Esophagus squamous epithelium (tissue), 5 donors: ENCODE measurements at places on chromosomes 11 and 22.

- no peak for DNase-seq
Observed at GRCh38 chr22:27857443-27857842, 55.9 kb upstream of the MN1 start.

DNA sequence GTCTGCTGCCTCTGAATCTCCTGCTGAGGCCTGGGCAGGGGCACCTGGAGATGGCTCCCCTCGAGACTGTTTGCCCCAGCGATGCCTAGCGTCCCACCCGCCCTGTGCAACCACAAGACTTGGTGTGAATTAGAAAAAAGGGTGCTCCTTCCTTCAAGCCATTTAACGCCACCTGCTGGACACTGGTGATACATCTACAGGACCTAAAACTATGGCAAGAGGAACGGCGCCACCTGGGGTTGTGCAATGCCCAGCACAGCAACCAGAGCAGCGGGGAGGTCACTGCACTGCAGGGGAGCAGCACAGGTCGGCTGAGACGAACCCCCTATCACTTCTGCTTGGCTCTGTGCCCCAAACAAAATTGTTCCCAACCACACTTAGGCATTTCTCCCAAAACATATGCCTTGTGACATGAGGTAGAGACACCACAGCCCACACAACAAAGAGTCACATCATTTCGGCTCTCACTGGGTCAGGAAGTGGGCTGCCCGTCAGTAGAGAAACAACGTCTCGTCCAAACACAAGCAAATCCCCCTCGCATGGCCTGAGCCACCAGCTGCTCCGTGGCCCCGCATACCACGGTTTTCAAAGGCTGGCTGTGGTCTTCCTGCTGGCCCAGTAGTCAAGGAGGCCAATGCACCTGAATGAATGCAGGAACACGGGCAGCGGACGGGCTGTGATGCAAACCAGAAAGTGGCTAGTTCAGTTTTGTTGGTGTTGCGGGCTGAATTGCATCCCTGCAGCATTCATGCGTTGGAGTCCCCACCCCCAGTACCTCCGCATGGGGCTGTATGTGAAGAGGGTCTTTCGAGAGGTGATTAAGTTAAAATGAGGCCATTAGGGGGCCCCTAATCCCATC, 171.9 kb downstream of the SHANK2 start:
- DNase-seq, result no peak

DNA sequence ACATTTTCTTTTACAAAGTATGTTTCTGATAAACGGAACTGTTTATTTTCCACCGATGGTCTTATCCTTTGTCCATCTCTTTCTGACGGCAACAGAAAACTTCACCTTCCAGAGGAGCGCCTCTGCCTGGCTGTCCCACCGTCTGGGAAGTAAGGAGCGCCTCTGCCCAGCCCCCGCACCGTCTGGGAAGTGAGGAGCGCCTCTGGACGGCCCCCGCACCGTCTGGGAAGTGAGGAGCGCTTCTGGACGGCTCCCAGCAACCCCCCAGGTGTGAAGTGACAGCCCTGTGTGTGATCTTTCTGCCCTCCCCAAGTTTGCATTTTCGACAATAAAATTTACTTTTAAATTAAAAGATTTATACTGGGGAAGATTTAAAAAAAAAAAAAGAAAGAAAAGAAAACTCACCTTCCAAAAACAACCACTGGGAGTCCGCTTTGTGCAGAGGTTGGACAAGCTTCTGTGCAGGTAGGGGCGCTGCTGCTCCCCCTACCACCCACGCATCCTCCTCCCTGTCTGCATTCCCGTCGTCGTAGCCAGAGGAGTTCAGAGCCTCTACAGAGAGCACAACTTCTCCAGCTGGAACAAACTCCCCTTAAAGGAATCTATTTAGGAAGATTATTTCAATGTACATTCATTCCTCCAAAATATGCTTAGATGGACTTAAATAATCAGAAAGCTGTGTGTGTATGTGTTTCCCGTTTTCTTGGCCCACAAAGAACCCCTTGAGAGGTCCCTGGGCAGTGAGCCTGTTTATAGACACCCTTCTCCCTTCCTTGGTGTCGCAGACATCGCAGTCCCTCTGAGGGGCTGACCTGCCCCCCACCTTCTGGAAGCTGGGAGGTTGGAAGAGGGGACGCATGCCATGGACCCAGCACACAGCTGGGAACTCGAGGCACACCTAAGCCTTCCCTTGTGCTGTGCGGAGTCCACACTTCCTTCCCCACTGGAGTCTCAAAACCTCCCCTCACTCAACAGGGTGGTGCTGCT, 849 bp upstream of the APOBEC3B start:
- DNase-seq, result no peak

GRCh38 chr11:25612806-25613205, 719.1 kb upstream of the ANO3 start:
- no peak for DNase-seq

DNA sequence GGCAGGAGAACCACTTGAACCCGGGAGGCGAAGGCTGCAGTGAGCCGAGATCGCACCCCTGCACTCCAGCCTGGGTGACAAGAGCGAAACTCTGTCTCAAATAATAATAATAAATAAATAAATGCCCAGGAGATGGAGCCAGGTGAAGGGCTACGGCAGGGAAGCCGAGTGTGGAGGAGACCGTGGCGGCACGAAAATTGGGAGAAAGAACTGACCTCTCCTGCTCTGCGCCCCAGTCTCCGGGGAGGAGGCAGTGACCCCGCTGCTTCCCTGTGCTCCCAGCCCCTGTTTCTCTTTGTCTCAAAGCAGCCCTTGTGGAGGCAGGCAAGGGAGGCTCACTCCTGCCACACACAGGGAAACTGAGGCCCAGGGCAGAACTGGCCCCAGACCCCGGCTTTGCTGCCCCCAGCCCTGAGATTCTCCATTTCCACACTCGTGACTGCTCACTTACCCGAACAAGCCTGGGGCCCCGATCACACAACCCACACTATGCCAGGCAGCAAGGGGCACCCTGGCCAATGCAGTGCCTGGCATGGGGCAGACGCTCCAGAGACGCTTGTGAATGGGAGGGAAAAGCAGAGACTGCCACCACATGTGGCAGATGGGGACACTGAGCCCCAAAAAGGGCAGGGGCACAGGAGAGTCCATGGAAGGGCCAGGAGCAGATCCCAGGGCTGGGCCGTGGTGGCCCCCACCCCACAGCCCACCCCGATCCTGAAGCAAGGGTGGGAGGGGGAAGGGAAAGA, 80.4 kb upstream of the PRR5 start:
- DNase-seq, result no peak

DNA sequence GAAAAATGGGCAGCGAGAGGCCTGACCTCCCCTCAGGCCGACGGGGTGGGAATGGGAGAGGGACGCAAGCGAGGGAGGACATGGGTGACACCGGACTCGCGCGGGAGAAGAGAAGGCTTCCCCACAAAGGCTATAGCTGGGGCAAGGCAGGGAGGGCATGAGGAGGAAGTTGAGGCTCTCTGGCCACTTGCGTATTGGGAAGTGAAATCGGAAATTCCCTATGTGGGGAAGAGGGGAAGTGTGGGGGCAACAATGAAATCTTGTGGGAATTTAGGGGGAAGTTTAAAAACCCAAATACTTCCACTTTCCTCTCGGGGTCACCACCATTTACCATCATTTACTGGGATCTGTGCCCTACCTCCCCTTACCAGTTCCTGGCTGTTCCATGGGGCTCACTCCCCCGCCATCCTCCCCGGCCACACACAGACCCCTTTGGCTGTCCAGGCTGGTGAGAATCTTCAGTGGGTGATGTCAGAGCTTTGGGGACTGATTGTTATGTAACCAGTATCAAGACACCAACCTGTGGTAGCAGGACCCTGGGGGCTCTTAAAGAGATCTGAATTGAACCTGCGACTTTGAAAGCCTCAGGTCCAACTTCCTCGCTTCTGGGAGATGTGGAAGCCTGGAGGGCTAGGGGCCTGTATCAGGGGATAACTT, 951 bp upstream of the EHD1 start:
- DNase-seq, result no peak

- DNase-seq, result no peak
Observed at GRCh38 chr11:66336234-66337102, at the start of gene RIN1. Gene RIN1 (minus strand): TSS chr11:66336434. CDS start chr11:66336402, 32 bp downstream.

GRCh38 chr11:86443415-86443814, 68.7 kb downstream of the CCDC81 start:
- DNase-seq, result no peak

DNA sequence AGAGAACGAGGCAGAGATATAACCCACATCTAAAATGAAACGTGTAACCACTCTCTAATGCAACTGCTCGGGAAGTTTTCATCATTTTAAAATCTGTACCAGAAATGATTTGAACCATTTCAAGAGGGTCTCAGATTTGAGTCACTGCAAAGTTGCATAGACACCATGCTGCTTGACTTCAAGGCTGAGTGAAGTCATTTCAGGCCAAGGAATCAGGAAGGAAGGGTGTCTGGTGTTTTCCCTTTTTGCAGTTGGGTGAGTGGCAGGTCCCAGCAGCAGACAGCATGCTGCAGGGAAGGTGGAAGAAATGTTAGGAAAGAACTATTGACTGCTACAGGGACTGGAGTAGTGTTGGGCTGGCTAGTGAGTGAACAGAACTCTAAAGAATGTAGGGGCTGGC, 16.5 kb downstream of the TANGO2 start:
- DNase-seq, result no peak

DNA sequence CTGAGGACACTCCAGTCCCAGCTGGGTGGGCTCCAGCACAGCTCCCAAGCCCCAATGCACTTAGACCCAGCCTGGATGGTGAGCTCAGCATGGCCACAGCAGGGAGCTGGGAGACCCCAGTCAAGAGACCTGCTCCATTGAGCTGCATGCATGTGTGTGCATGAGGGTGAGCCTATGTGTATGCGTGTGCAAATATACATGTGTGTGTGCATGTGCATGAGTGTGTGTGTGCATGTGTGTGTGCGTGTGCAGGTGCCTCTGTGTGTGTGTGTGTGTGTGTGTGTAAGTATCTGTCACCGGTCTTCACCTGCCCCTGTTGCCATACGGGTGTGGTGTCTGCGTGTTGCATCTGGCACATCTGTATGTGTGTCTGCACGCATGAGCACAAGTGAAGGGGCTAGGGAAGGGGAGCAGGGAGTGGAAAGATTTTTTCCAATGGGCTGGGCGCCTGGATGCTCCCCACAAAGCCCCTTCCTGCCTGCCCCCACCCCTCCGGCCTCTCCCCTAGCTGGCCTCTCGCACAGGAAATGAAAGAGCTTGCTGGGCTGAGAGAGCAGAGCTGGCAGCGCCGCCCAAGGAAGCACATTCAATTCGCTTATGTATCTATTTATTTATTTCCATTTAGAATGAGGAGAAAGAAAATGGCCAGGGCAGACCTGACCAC, 4.1 kb downstream of the TSPAN32 start:
- DNase-seq, result no peak

DNA sequence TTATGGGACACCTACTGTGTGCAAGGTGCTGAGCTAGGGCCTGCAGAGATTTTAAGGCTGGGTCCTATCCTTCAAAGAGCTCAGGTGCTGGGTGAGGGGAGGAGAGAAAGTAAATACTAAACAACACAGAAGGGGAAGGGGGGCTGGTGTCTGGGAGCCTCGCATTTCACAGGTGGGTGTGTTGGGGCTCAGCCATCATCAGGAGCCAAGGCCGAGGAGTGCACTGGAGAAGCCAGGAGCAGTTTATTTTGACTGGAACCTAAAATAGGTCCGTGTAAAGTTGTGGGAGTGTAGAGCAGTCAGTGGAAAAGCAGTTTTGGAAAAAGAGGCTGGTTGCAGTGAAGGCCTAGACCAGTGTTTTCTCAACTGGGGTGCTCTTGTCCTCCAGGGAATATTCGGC, 17.5 kb downstream of the NECTIN1 start:
- DNase-seq, result no peak

DNA sequence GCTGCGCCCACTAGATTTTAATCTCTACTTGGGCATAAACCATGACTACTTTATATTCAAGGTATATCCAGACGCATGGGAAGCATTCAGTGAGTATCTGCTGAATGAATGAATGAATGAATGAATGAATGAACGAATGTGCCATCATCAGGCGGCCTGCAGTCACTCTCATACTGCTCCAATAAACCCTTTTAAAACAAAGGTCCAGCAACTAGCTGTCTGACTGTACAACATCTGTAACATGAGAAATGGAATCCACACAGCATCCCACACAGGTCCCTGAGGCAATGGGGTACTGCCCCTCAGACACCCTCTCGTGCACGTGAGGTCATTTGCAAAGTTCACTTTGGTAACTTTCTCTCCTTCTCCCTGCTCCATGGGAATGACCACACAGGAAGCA, 147.5 kb downstream of the LARGE1 start:
- no peak for DNase-seq

DNA sequence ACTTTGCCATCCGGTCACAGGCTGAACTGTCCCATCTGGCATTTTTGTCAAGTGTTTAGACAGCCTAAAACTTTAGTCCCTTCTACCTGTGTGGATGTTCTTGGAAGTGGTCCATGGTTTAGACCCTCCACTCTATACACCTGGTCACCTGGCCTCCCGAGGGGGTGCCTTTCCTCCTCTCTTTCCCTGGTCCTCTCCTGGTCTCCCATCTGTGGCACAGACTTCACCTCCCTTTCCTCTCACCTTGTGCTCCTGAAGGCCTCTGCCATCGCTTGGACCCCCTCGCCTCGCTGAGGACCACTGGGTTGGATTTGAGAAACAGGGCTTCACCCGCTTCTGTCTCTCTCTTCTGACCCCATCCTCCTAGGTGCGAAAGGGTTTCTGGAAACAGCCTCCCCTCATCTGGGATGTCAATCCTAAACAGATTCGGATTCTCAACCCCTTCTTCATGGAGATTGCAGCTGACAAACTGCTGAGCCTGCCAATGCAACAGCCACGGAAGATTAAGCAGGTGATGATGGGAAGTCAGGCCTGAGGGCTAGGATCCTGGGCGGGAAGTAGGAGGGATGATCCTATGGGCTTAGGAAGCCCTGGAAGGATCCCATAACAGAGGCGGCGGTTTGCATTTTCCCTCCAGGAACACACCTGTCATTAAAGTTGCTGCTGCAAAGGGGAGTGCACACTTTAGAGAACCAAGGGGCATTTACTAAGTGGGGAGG, 53.6 kb downstream of the ST3GAL4 start:
- no peak for DNase-seq

- DNase-seq, result no peak
Observed at GRCh38 chr11:123083623-123084029, 21.7 kb upstream of the HSPA8 start.

DNA sequence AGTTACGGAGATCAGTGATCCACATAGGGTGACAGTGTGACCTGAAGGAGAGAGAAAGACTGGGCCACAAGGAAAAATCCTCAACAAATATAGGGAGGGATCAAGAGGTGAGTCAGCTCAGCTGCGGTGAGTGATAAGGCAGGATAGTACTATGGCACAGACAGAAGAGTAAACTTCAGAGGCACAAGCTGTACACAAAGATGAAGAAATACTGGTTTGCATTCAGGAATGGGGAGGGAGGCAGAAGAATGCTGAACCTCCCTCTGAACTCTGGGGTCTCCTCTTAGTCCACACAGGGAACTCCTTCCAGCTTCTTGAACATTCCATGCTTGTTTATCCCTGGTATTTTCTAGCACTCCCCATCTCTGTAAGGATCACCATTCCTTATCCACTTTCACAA, 162.7 kb downstream of the BARX2 start:
- DNase-seq, result no peak

GRCh38 chr11:78949976-78950690, 375.5 kb upstream of the NARS2 start:
- DNase-seq, result no peak

- DNase-seq, result no peak
Observed at GRCh38 chr11:57278721-57279095, 41.7 kb upstream of the APLNR start.

GRCh38 chr11:72411623-72412419, 22.5 kb downstream of the CLPB start:
- DNase-seq, result no peak
